ENCODE measurements at places on chromosomes 5 and 9.

- no peak for DNase-seq
These were observed 149.0 kb downstream of the CD180 start for GRCh38 chr5:67047616-67048015.

- DNase-seq, result peak; percentile 63
These were observed 125.9 kb upstream of the ANKRD55 start for GRCh38 chr5:56358703-56359681.

GRCh38 chr5:56145106-56145505 lies 88.0 kb downstream of the ANKRD55 start:
- DNase-seq, result no peak

DNA sequence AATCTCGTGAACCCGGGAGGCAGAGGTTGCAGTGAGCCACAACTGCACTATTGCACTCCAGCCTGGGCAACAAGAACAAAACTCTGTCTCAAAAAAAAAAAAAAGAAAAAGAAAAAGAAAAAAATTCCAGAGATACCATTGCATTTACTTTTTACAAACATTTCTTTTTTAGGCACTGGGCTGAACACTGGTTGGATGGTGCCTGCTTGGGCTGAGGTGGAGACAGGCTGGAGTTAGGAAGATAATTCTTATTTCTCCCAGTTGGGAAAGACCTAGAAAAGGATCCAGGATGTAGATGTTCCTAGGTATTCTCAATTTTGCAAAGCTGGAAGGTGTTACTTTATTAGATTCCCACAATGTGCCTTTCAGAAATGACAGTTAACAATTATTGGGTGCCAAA lies 49.9 kb upstream of the JMY start:
- no peak for DNase-seq

- DNase-seq, result peak; percentile 60
These were observed 56.7 kb upstream of the RAD23B start for GRCh38 chr9:107226421-107226820.

- peak; percentile 63 for DNase-seq
These were observed 26.3 kb downstream of the FAF2 start for GRCh38 chr5:176474476-176474875.

GRCh38 chr9:36276781-36277181 lies 18.5 kb upstream of the GNE start:
- DNase-seq, result peak; percentile 87

GRCh38 chr9:75998096-75998780 lies 107.8 kb downstream of the PCSK5 start:
- no peak for DNase-seq

GRCh38 chr9:86043586-86043985 lies 55.8 kb downstream of the GOLM1 start:
- DNase-seq, result no peak

DNA sequence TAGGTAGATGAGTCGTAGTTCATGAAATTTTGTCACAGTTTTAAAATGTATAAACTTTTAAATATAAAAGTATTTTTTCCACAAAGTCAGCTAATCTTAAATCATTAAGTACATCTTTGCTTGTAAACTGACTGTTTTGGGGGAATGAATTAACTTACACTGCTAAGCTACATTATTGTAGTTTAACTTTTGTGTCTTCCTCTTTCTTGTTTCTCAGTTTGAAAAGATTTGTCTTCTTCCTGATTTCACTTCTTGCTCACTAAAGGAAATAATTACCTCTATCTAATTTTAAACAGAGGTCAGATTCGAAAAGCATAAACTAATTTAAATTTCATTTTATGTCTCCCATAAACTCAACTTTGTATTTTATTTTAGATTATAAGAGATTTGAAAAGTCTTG lies 5.7 kb downstream of the NIPSNAP3B start:
- DNase-seq, result no peak

DNA sequence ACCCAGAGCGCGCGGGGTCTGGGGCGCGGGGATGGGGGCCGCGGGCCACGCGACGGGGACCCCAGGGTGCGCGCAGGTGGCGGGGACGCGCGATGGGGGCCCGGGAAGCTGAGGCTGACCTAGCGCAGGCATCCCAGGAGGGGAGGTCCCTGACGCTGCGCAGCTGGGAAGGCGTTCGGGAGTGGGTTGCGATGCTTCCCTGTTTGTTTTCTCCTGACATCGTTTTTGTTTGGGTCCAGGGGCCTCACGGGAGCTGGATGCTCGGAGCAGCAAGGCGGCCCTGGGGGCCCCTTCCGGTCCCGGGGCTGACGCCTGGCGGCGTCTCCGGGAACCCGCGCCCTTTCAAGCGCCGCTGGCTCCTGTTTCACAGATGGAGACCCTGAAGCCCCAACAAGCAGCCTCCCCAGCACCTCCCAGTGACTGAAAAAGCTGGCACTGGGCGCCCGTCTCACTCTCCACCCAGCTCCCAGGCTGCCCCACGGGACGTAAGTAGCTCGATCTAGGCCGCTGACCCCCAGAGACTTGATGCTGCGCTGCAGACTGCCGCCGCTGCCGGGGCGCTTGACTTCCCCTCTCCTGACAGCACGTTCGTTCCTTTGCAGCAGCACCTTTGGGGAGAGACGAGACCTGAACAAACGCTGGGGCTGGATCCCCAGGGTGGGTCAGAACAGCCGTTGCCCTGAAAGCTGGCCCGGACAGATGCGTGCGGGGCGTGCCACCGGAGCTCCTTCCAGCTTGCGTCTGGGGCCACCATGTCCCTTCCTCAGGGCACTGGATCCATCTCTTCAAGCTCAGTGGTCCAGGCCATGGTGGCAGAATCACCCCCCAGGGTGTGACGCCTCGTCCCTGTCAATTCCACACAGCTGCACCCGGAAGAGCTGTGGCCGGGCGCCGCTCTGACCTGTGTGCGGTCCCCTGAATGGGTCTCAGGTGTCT lies 593 bp downstream of the BRD3OS start:
- peak; percentile 37 for DNase-seq

DNA sequence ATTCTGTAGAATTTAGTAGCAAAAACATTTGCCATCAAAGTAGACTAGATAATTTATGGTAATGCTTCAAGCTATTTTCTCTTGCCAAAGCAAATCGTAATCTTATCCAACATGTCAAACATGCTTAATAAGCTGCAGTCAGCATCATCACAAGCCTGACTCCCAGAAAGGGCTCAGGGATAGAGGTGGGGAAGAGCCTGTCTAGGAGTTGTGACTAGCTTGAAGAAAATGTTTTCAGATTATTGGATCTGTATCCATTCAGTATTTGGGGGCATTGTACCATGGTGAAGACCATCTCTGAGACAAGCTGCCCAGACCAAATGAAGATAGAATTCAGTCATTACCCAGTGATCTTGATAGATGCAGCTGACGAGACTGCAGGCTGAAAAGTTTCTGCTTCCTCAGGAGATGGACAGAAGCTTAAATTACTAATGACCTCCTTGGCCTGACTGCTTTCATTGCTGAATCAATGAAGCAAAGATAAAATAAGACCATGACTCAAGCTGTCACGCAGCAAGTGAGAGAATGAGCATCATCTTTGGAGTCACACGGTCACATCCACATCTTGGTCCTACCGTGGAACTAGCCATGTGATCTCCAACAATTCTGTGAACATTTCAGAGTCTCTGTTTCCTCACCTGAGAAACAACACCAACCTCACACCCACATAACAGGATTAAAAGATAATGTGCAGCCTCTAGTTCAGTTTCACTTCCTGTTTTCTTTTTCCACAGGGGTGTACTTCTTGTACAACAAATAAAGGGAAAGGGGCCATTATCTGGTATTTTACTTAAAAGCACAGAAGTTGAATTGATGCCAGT lies 9.4 kb downstream of the ERAP2 start:
- no peak for DNase-seq

DNA sequence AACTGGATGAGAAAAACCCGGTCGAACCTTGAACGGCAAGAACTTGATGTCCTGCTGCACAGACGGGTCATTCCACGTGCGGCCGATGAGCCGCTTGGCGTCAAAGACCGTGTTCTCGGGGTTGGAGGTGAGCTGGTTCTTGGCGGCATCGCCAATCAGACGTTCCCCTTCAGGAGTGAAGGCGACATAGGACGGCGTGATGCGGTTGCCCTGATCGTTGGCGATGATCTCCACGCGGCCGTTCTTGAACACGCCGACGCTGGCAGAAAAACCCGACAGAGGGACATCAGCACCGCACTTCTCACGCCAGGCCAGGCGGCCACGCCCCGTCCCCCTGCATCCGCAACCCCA lies 519 bp downstream of the HSPA5 start:
- peak; percentile 26 for DNase-seq
